Activated naive CD8-positive, alpha-beta T cell treated with anti-CD3 and anti-CD28 coated beads for 36 hours (primary cell): ENCODE measurements at places on chromosomes 2 and 18.

- peak; percentile 23 for DNase-seq
Observed at GRCh38 chr2:64819774-64820688, 166.3 kb upstream of the SERTAD2 start.

GRCh38 chr18:8799001-8799400 is 93.6 kb downstream of the MTCL1 start:
- DNase-seq = no peak

DNA sequence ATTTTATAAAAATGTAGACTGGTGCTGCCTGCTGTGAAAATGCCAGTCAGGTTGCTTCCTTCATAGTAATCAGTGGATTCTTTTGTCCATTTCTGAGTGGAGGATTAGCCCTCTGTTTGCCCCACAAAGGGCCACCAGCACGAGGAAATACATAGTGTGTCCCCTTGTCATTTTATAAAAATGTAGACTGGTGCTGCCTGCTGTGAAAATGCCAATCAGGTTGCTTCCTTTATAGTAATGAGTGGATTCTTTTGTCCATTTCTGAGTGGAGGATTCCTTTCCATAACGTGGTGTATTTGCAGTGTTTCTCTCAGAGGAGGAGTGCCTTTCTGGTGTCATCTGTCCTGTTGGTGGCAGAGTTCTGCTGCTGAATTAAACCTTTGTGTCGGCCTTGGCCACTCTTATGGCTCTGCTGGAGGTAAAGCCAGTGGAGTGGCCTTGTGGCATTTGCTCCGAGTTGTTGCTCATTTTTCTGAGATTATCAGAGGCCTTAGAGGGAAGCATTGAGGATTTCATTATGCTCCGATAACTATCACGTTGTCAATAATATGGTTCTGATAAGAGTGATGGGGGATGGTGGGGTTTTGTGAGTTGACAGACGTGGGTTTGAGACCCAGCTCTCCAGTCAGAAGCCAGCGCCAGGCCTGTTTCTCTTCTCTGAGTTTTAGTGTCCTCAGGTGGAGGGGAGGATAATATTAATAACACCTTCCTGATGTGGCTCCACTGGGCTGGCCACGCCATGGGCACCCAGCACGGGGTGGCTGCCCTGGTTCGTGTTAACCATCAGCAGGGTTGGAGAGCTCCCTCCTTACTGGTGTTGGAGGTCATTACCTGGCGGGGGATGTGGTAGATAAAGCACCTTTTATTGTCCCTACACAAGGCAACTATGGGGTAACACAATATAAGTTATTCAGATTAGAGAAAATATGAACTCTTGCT is 96.6 kb downstream of the NEDD4L start:
- no peak for DNase-seq

GRCh38 chr2:122145856-122146255 is 390.4 kb downstream of the TSN start:
- DNase-seq = no peak

GRCh38 chr2:158567208-158567607 is 110.5 kb downstream of the PKP4 start:
- no peak for DNase-seq
